Aortic smooth muscle cell (primary cell): ENCODE measurements at places on chromosomes 6 and 20. TPM values are rescaled to one million over a fixed set of nuclear protein-coding genes. Genes with fewer than 3 reads are reported as not detected.

GFRA4 gene
- total RNA-seq: not detected in 2 replicates

SLC35F1 gene
- not detected in 2 replicates for total RNA-seq

PKHD1 gene
- total RNA-seq: not detected in 2 replicates

FAM50B gene
- 8.7 and 11.0 TPM in 2 replicates for total RNA-seq

GABRR1 gene
- total RNA-seq: not detected in 2 replicates

LAMP5 gene
- 2.2 and 2.4 TPM in 2 replicates for total RNA-seq

NANP gene
- total RNA-seq: 8.3 TPM in 2 replicates

FUT9 gene
- total RNA-seq: not detected in 2 replicates

SUMO4 gene
- 1.3 and 1.6 TPM in 2 replicates for total RNA-seq

OR2J3 gene
- not detected in 2 replicates for total RNA-seq

TAGAP gene
- total RNA-seq: not detected in 2 replicates

HDGFL1 gene
- total RNA-seq: not detected in 2 replicates

CYP24A1 gene
- total RNA-seq: not detected in 2 replicates

C6orf163 gene
- total RNA-seq: 1.5 and 2.1 TPM in 2 replicates
